Activated T-helper 9 cell treated with anti-CD3 and anti-CD28 coated beads, Interleukin-2, amount 50 U/mL, for 16 hours (primary cell): ENCODE measurements at places on chromosomes 13 and 19.

DNA sequence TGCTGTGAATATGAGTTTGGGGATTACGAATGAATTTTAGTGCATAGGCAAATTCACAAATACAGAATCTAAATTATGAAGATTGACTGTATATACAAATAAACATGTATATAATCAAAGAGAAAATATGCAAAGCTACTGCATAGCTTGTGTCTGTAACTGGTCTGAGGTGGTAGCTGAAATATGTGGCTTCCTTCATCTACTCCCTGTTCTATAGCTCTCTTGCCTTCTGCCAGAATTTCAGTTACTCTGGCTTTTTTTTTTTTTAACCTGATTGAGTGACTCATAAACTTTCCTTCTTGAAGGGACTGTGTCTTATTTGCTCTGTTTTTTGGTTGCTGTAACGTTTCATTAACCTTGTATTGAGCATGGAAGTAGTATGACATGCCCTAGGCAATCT is 26.6 kb downstream of the DNAJC3 start:
- DNase-seq, result no peak

DNA sequence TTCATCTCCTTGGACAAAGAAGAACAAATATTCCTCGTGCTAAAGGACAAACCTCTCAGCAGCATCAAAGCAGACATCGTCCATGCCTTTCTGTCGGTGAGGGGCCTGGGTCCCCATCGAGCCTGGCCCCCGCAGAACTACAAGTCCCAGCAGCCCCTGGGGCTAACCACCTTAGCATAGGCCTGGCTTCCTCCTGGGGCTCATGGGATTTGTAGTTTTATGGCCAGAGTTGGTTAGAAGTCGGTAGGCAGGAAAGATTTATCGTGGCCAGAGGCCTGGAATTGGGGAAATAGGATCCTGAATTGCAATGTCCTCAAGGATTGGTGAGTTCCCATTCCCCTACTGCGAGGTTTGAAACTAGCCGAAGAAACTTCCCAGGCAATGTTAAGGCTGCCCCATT is 19.6 kb downstream of the TMEM150B start:
- DNase-seq, result peak; percentile 24

GRCh38 chr13:73107481-73107880 is 48.7 kb downstream of the KLF5 start:
- no peak for DNase-seq

DNA sequence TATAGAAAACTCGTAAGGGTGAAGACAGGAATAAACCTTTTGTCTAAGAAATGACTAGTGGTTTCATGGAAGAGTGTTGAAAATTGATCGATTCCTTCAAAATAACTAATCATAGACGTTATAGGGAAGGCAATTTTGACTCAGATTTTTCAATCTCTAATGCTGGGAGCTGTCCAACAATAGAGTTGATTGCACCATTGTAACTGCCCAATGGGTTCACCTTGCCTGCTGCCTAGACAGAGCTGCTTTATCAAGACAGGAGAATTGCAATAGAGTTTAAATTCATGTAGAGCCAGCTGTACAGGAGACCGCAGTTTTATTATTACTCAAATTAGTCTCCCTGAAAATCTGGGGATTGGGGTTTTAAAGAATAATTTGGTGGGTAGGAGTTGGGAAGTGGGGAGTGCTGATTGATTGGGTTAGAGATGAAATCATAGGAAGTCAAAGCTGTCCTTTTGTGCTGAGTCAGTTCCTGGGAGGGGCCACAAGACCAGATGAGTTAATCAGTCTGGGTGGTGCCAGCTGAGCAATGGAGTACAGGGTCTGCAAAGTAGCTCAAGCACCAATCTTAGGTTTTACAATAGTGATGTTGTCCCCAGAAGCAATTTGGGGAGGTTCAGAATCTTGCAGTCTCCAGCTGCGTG is 16.8 kb upstream of the ADGRE2 start:
- no peak for DNase-seq

- DNase-seq, result no peak
Measured at GRCh38 chr13:40376867-40377535, 289.4 kb downstream of the FOXO1 start.

GRCh38 chr13:28394422-28394821 is 100.5 kb downstream of the FLT1 start:
- no peak for DNase-seq

DNA sequence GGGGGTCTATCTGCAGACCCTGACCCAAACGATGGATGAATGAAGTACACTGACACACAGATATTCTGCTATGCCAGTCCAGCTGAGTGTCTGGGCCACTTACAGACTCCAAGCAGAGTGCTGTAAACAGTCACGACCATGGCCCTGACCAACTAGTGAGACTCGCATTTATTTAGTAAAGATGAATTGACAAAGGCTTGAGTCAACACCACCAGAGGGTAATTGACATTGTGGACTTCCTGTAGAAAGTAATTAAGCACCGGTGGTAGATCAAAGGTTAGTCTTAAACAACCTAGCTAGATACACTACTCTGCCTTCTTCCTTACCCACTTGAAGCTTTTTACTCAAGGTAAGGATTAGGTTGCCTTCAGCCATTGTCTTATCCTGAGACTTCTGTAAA is 63.4 kb upstream of the KPNA3 start:
- DNase-seq, result no peak

- no peak for DNase-seq
Measured at GRCh38 chr19:35040826-35041547, 534 bp upstream of the HPN start.

GRCh38 chr19:50040967-50041366 is 15.2 kb downstream of the ZNF473 start:
- DNase-seq, result no peak

GRCh38 chr13:31731921-31732320 is 7.4 kb upstream of the RXFP2 start:
- DNase-seq, result no peak

GRCh38 chr19:42349378-42350107 is 24.1 kb downstream of the MEGF8 start:
- no peak for DNase-seq

- DNase-seq, result no peak
Measured at GRCh38 chr13:34816245-34816884, 125.7 kb upstream of the NBEA start.

GRCh38 chr19:54435551-54436016 is 13.4 kb upstream of the LENG8 start:
- DNase-seq, result no peak

- DNase-seq, result no peak
Measured at GRCh38 chr19:28386470-28386869, 826.5 kb downstream of the UQCRFS1 start.

DNA sequence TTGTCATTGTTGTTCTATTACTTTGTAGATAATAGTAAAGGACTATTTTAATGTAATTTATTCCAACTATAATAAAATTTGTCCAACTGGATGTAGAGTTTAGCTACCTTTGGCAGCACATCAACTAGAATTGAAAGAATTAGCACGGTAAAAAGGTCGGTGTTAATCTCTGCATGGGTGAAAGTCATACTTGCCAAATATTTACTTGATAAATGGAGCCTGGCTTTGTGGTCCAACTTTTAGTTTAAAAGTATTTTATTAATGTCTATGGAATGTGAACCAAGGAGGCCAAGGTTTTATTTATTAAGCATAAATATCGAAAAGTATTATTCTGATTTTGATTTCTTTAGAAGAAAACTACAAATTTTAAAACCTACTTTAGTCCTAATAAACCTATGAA is 1389.0 kb downstream of the PCDH9 start:
- DNase-seq, result no peak

DNA sequence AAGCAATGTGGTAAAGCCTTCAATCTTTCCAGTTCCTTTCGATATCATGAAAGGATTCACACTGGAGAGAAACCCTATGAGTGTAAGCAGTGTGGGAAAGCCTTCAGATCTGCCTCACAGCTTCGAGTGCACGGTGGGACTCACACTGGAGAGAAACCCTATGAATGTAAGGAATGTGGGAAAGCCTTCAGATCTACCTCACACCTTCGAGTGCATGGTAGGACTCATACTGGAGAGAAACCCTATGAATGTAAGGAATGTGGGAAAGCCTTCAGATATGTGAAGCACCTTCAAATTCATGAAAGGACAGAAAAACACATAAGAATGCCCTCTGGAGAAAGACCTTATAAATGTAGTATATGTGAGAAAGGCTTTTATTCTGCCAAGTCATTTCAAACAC is 15.6 kb upstream of the ZNF763 start:
- no peak for DNase-seq

DNA sequence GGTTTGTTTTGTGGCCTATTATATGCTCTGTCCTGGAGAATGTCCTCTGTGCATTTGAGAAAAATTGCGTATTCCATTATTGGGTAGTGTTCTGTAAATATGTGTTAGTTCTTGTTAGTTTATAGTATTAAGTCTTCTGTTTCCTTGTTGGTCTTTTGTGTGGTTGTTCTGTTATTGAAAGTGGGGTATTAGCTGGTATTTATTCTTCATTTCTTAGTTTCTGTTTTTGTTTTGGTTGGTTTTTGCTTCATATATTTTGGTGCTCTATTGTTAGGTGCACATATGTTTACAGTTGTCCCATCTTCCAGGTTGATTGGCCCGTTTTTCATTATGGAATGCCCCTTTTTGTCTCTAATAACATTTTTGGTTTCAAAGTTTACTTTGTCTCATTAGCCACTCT is 77.3 kb downstream of the DNAJC15 start:
- DNase-seq, result no peak

DNA sequence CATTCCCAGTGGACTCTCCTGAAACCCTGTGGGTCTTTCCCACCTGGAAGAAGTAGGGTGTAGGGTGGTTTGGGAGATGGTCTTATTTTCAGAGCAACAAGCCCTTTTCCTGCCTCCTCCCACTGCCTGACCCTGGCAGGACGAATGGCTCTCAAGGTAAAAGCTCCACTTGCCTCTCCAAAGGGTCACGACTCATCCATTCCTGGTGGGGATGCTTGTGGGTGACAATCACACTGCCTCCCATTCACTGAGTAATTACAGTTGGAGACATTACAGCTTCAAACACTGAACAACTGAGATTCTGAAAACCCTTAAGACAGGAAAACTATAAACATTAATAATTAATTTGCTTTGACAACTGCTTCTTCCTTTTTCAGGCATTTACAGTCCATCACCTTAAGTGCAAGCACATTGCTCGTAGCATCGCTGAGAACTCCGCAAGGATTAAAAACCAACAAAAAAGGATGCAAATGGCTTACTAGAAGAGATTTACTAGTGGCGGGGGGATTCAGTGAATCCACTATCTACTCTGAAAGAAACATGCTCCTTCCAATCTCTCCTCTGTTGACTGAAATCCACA is 199.6 kb upstream of the IRS2 start:
- no peak for DNase-seq

DNA sequence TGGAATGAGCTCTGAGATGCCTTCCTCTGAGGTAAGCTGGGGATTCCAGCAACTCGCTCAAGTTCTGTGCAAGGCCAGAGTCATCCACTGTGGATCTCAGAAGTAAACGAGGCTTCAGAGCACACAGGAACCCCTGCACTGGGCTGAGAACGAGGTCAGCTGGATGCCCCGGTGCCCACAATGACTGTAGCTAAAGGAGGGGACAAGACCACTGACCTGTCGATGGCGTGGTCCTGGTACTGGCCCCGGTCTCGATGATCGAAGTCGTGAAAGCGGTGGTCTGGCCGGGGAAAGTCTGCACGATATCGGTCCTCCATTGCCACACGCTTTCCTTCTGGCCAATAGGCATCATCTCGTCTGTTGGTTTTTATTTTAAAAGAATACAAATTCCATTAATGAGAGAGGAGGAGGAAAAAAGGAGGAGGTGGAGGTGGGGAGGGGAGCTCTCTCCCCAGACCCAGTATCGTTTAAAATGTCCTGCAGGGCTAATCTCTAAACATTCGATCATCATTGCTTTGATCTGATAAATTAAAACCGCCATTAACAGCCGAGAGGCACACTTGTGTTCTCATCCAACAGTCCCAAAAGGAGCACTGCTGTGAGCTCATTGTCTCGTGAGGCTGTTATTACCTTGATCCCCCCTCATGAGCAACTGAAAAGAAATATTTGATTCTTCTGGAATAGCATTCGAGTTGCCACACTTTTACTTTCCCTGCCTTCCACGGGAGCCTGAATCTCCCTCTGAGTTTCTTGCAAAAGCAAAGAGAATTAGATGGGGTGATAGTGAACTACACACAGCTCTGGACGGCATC is 25.0 kb upstream of the TINCR start:
- no peak for DNase-seq

DNA sequence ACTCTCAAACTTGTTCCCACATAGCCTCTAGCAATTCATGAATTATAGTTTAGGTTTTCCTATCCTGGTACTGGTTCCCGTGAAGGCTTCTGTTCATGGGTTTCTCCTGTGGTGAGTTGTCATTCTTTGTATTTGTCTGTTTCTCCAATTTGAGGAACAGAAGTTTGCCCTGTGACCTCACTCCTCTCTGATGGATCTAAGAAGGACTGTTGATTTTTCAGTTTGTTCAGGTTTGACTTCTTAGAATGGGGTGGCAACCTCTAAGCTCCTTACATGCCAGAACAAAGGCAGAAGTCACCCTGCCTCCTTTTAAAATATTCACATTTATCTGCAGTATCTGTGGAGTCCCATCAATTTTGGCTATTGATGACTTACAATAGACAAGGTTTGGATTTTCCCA is 354.0 kb downstream of the SPRY2 start:
- DNase-seq, result no peak

GRCh38 chr13:46559272-46559805 is 6.4 kb downstream of the LRCH1 start:
- no peak for DNase-seq

DNA sequence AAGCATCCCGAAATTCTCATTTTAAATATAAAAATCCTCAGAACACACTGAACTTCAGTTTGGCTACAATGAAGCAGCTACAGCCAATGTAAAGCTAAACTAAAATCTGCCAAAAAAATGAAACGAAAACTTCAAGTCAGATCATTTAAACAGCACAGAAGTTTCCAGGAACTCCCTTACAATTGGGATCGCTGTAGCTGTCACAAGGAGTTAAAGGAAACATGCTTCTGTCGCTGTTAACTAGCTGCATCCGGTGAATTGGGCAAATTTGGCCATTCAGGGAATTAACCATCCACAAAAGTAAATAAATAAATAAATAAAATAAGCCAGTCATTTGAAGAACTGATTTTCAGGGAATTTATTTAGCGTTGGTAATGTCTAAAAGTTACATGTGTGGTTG is 77.0 kb upstream of the PEG3 start:
- DNase-seq, result no peak

- no peak for DNase-seq
Measured at GRCh38 chr19:41690801-41691065, 2.7 kb upstream of the CEACAM7 start.

DNA sequence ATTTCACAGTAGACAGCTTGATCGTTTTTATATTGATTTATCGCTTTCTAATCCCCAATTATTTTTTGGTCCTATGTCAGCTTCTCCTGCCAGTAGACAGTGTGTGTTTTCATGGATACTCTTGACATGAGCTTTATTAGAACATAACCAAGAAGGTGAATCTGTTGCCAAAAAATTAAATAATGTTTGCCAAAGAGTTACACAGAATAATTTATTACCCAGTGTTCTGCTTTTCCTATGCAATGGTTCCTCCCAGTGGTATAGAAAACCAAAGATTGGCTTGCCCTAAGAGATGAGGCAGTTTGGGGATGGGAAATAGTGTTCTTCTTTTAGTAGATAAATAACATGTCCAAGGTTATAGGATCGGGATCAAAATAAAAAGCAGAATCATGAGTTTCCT is 8.5 kb upstream of the FRY start:
- no peak for DNase-seq
